ENCODE measurements at places on chromosomes 1 and 21.

DNA sequence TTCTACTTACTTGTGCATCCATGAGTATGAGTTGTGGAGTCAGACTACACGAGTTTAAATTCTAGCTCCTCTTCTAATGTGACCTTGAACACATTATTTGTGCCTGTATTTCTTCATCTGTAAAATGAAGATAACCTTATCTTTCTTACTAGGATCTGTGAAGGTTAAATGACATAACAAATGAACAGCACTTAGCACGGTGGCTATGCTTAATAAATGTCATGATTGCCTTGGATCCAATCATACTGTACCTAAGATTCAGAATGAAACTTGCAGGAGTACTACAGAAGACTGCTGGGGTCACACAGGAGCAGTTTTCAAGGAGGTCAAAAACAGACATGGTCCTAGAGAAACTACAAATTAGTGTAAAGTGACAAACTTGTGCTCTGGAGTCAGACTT is 22.2 kb upstream of the ALG14 start:
- no peak for DNase-seq

DNA sequence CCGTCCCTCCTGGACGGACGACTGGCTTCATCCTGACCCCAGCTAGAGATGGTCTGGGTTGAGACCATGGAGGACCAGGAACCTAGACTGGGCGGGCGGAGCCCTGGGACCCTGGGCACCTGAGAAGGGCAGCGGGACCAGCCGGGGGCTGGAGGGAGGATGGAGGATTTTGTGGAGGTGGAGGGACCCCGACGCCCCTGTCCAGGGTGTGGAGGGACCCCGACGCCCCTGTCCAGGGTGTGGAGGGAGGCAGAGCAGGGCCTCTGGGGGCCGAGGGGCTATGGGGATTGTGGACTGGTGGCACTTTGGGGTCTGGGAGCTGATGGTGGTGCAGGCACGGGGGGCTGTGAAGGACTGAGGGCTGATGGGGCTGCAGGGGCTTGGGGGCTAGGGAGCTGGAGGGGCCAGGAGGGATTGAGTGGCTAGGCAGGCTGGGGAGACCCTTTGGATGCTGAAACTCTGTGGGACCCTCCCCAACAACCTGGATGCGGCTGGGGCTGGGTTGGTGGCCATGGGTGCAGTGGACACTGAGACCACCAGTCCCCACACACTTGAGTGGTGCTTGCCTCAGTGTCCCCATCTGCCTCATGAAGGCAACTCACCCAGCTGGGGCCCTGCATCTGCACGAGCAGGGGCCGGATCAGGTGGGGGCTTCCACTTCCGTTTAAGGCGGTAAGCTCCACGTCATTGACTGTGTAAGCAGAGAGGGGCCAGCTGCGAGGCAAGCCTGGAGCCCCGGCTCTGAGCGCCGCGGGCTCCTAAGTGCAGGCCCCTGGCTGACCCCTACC is 7.4 kb downstream of the GJC2 start:
- DNase-seq: peak; percentile 70

- DNase-seq: peak; percentile 44
Observed at GRCh38 chr1:88736633-88737248, 52.7 kb downstream of the PKN2 start.

DNA sequence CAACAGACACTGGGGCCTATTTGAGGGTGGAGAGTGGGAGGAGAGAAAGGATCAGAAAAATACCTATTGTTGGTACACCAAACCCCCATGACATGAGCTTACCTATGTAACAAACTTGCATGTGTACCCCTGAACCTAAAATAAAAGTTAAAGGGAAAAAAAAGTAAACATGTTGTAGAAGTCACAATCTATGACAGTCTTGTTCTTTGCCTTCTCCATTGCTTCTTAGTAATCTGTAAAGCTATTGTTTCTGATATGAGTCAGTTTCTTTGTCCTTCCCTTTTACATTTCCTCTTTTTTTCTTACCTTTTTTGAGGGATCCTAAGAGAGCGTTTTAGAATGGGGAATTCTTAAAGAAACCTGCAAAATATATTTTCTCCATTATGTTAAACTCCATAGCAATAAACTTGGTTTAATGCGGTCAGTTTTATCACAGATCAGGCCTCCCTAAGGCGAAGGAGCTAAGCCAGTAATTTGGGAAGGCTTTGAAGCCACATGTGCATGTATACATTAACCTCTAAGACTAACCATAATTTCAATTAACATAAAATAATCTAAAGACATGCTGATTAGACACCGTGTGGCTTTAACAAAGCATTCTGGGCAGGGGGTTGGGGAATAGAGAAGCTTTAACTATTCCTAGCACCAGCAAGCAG is 77.8 kb upstream of the C1orf105 start:
- no peak for DNase-seq

DNA sequence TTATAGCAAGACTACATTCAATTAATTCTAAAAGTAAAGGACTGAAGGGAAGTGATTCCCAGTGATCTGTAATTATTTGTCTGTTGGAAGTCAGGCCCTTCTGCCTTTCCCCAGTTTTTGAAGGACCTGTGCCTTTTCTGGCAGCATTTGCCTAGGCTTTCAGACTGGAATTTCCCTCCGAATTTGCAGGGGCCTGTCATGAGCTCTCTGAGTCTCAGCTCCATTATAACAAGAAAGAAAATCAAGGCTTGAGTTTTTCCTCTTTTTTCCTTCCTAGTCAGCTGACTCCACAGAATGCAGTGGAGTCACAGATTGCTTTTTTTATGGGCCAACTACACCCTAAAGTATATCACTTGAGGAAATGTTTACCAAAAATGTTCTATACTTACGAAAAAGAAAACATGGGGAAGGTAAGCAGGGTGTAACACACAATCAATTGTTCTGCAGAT is 1.1 kb downstream of the NR5A2 start:
- no peak for DNase-seq

GRCh38 chr1:239819096-239819495 is 272.6 kb upstream of the FMN2 start:
- peak; percentile 27 for DNase-seq

GRCh38 chr1:58983162-58983561 is 199.3 kb upstream of the JUN start:
- DNase-seq: no peak

DNA sequence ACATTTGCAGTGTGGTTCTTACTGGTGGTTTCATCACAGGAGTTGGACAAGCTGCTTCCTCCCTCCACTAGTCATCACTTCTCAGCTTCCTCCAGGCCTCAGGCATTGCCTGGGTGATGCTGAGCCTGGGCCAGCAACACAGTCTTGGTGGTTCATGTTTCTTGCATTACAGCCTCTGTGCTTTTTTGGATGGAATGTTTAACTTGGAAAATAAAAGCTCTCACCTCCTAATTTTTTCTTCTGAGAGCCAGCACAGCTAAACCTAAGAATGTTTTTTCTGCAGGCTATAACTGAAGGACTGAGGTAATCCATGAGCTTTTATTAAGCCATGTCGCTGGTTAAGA is 66.1 kb upstream of the RHOU start:
- no peak for DNase-seq

- DNase-seq: no peak
Observed at GRCh38 chr21:37874904-37875780, 41.1 kb downstream of the KCNJ6 start.

DNA sequence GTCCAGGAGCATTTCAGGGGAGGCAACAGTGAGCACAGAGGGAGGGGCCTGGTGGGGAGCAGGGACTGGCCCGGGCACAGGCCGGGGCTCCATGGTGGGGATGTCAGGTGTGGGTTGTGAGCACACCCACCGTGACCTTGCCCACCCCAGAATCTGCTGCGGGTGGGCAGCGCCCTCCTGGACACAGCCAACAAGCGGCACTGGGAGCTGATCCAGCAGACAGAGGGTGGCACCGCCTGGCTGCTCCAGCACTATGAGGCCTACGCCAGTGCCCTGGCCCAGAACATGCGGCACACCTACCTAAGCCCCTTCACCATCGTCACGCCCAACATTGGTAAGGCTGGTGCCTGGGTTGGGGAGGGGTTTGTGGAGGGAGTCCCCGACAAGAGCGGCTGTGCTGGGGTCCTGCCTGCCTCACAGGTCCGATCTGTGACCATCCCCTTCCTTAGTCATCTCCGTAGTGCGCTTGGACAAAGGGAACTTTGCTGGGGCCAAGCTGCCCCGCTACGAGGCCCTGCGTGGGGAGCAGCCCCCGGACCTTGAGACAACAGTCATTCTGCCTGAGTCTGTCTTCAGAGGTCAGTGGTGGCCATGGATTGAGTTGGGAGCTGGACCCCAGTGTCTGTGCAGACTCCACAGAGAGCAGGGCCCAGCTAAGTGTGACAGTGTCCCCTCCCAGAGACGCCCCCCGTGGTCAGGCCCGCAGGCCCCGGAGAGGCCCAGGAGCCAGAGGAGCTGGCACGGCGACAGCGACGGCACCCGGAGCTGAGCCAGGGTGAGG is 14.3 kb downstream of the PSRC1 start:
- no peak for DNase-seq

DNA sequence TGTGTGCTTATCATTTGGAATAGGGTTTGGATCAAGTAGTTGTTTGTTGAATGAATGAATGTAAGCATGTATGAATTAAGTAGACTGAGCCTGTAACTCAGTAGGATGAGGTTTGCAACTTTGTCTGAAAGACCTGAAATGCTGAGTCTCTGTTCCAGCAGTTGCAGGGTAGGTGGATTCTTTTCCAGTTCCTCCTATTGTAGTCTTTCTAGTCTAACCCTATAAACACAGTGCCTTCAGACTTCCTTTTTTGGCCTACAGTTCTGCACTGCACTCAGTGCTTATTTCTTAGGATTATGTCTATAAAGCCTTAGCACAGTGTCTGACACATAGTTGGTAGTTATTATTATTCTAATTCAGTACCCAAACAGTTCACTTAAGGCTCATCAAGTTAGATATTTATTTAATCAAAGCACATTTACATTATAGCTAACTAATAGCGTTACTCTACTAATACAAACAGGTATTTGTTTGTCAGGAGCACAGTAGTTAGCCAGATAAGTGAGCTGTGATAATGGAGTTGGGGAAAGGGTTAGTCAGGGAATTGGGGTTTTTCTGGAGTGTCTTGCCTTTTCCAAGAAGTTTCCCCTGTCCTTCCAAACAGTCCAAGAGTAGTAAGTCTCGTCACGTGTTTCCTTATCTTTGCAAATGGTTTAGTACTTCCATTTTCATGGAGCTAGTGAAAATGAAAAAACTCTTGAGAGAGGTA is 45.0 kb downstream of the ABCD3 start:
- no peak for DNase-seq

- no peak for DNase-seq
Observed at GRCh38 chr1:35452106-35452774, 105.0 kb downstream of the KIAA0319L start.

GRCh38 chr1:180363246-180363995 is 133.4 kb downstream of the LHX4 start:
- DNase-seq: no peak

DNA sequence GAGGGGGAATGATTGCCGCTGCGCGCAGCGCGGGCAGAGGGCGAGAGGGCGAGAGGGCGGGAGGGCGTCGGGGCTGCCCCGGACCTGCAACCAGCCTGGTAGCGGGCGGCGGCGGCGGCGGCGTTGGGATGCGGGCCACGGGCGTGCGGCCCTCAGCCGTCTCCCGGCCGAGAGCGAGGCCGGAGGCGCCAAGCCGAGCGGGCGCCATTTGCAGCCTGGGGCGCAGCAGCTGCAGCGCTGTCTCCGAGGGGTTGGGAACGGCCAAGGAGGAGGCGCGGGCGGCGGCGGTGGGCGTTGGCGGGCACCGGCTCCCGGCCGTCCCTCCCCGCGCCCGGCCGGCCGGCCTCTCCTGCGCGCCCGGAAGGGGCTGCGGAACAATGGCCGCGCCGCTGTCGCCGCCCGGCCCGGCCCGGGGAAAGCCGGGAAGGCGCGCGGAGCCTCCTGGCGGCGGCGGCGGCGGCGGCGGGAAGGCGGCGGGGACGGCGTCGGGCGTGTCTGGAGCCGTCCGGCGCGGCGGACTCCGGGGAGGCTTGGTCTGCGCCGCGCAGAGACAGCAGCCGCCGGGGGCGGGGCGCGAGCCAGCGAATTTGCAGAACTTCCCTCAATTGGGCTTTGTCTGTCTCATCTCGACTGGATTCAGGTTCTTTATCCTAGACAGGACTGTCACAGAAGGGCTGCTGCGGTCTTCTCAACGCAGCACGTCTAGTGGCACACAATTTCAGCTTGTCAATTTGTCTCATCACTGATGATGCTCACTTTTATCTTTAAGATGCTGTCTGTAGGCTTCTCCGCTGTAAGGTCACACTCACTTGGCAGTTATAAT is 35.7 kb downstream of the ZBTB8B start:
- peak; percentile 26 for DNase-seq

- no peak for DNase-seq
Observed at GRCh38 chr21:34997294-34997693, 51.8 kb downstream of the RUNX1 start.

DNA sequence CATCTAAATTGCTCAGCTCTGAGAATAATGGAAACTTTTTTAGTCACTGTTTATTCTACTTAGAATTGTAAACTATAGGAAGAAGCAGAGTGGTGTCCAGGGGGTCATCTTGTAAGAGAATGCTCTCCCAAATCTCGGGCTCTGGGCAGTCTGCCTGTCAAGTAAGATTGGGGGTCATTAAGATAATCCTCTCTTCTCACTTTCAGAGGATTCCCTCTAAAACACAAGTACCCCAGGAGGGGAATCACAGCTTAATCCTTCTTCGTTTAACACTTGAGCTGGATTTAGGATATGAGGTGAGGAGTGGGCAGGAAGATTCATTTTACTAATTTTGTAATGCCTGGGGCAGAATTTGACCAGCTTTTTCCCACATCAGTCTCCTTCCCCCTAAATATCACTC is 81.2 kb downstream of the RPS6KA1 start:
- no peak for DNase-seq

DNA sequence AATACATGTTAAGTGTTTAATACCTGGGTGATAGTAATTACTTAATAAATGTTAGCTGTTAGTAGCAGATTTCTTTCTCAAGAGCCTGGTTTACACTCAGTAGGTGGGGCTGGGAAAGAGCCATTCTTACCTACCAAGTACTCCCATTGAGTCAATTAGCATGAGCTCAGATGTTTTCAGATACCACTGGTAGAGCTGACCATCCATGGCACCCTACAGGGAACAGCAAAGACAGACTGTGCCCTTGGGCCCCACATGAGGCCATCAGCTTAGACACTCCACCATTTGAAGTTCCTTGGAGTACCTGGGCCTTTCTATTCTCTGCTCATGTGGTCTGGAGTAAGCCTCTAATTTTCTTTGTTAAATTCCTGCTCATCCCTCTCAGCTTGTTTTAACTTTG is 179.3 kb downstream of the CACNA1E start:
- DNase-seq: no peak

- no peak for DNase-seq
Observed at GRCh38 chr1:99652881-99653281, 7.0 kb downstream of the PALMD start.

GRCh38 chr1:205319081-205320018 is 2.2 kb downstream of the NUAK2 start:
- DNase-seq: peak; percentile 31

GRCh38 chr1:185593271-185593670 is 140.9 kb upstream of the HMCN1 start:
- DNase-seq: no peak

- no peak for DNase-seq
Observed at GRCh38 chr1:24827379-24828135, 82.3 kb downstream of the CLIC4 start.

All from activated CD8-positive, alpha-beta T cell treated with anti-CD3 and anti-CD28 coated beads, Interleukin-2, amount 10 ng/mL, durations not matched to agents 7 days and 5 days (primary cell).